ENCODE measurements at places on chromosomes 16 and 17. TPM values are rescaled to one million over a fixed set of nuclear protein-coding genes. Genes with fewer than 3 reads are reported as not detected.

SULT1A3 gene
- total RNA-seq, result 4.7 TPM

DNA sequence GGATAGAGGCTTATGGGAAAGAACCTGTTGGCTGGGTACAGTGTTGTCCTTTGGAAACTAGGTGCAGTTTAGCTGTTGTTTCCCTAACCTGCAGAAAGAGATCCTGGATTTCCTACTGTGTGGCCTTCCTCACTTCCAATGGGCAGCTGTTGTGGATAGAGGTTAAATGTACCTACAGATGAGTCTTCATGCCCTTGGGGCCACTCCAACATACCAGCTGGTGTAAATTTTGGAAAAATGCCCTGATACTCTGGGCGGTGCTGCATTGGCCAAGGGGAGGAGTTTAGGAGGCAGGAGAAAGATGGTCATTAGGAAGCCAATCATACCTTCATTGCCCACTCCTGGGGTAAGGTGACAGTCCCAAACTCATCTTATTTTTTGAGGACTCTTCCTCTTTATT, 70.2 kb downstream of the SNX11 start:
- no peak for DNase-seq

- DNase-seq, result no peak
These were observed 2.2 kb downstream of the ZNF668 start for GRCh38 chr16:31071861-31072260.

- DNase-seq, result no peak
These were observed 50.2 kb downstream of the DNAH3 start for GRCh38 chr16:21100447-21100846.

DNA sequence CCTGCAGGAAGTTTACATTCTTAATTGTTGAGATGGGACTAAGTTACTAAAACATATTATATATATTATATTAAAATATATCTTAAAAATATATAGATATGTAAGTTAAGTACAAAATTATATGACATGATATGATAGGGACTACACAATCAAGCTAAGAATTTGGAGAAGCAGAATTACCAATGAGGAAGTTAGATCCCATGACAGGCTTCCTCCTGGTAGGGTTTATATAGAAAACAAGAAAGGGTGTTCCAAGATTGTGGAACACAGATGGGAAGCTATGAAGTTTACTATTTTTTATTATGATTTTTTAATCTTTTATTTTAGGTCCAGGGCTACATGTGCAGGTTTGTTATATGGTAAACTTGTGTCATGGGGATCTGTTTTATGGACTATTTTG, 260.8 kb upstream of the ZFHX3 start:
- DNase-seq, result no peak

TBC1D28 gene
- not detected for total RNA-seq

CACNG1 gene
- 312 TPM for total RNA-seq

DNA sequence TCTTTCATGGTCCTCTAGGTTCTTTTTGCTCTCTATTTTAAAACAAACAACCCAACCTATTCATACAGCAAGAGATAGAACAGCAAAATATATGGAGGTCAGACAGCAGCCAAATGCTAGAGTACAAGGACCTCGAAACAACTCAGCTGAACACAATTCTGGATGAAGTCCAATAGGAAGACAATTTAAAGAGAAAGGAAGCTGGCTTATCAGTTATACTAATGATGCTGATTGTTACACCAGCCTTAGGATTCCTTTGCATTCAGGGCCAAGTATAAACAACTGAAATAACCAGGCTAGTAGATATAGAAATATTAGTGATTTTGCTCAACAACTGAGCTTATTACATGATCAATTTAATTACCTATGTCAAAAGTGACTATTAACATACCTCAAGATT, 2.5 kb downstream of the SSH2 start:
- DNase-seq, result no peak

GRCh38 chr17:20032636-20033035, 23.5 kb downstream of the SPECC1 start:
- no peak for DNase-seq

Measured in psoas muscle (tissue), 8 donors.